Stimulated activated CD8-positive, alpha-beta memory T cell treated with anti-CD3 and anti-CD28 coated beads, Interleukin-7, amount 100 ng/mL, for 1 hour (primary cell): ENCODE measurements at places on chromosomes 7 and 10.

DNA sequence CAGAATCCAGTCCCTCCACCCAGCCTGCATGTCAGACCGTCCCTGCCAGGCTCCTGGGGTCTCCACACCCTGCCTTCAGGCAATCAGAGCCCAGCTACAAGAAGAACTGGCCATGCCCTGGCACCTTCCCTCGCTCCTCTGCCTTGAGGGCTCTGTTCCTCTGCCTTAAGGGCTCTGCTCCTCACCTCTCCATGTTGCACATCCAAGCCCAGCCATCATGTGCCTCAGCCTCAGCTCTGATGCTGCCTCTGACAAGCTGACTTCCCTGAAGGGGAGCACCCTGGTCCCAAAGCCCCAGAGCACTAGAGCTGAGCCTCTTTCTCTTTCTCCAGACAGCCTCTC lies 50.3 kb upstream of the ANTXRL start:
- DNase-seq = no peak

DNA sequence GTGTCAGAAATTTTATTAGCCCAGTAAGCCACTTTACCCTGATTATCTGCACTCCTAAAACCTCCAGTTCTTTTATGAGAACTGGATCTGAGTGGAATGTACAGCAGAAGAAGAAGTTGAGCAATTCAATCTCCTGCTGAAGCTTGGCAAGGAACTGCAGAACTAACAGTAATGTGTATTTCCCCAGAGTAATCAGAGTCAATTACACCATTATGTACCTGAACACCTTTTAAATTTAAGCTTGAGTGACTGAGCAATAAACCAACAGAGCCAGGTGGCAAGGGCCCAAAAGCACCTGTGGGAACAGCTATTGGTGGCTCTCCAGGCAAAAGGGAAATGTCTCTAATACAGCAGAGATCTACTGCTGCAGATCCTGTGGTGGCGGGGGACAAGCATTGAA lies 40.1 kb upstream of the AKR1C2 start:
- DNase-seq = no peak

GRCh38 chr7:50591480-50592438 lies 26.6 kb upstream of the DDC start:
- DNase-seq = no peak

DNA sequence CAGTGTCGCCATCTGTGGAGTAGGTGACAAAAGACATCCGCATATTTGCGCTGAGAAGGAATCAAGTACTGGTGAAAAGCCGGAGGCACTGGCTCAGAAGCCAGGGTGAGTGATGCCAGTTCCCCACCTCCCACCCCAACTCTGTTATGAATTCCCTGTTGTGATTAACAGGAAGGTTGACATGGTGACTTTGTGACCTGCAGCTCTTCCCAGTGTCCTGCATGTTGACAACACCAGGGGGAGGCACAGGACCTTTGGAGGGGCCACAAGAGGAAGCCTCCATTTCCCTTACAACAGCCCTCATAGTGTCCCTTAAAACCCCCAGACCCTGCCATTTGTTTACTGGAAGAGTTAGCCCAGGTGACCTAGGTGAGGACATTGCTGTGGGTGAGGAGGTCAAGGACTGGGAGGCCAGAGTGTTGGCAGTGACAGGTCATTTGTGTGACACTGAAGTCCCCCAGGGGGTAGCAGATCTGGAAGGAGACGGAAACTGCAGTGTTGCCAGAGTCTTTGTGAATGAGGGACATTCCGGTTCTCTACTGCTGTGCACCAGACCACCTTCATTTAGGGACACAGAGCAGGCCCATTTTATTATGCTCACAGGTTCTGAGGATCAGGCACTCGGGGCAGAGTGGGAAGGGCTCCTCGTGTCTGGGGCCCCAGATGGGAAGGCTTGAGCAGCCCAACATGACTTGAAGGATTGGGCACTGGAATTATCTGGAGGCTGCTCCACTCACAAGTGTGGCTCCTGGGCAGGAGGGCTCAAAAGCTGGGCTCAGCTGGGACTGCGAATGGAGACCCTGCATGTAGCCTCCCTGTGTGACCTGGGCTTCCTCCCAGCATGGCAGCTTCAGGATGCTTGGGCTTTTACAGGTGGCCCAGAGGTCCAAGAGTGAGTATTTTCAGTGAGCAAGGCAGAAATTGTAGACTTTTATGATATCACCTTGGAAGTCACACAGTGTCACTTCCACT lies 13.0 kb upstream of the ANTXRL start:
- DNase-seq = no peak

DNA sequence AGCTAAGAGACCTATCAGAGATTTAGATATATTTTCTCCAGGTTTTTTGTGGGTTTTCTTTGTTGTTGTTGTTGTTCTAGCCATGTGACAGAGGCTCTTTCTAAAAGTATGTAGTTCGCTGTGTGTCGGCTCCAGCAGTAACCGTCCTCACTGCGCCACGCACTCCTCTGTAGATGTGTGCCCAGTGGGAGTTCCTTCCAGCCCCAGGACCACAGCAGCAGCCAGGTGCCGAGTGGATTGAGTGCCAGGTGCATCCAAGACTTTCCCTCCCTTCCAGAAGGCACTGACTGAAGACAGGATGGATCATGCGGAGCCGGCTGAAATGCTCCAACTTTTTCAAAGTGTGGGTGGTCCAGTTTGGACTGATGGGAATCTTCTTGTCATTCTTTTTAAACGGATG lies 31.8 kb downstream of the WDR86 start:
- no peak for DNase-seq

GRCh38 chr10:96089116-96089515 lies 41.0 kb upstream of the ZNF518A start:
- no peak for DNase-seq

GRCh38 chr10:122930140-122930539 lies 19.7 kb downstream of the FAM24A start:
- no peak for DNase-seq

GRCh38 chr7:126931581-126931980 lies 321.2 kb downstream of the GRM8 start:
- DNase-seq = no peak
